RWPE2 (cell line): ENCODE measurements at places on chromosomes 11 and 22.

DNA sequence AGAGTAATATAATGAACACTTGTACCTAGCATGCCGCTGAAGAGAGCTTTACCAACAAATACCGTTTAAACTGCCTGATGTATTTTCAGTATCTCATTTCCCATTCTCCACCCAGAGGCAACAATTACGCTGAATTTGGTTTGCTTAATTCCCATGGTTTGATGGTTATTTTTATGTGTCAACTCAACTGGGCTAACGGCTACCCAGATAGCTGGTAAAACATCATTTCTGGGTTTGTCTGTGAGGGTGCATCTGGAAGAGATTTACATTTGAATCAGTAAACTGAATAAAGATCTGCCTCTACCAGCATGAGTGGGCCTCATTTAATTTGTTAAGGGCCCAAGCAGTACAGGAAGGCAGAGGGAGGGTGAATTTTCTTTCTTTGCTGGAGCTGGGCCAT lies 377.9 kb downstream of the DYNC2H1 start:
- H3K27ac ChIP-seq = no peak overlapping the region
- H3K36me3 ChIP-seq = no peaks in the 10 kb centered on the region
- no peak for DNase-seq
- no peaks in the 10 kb centered on the region for H3K27me3 ChIP-seq
- no peaks in the 10 kb centered on the region for H3K4me1 ChIP-seq
- H3K4me3 ChIP-seq = no peak overlapping the region

DNA sequence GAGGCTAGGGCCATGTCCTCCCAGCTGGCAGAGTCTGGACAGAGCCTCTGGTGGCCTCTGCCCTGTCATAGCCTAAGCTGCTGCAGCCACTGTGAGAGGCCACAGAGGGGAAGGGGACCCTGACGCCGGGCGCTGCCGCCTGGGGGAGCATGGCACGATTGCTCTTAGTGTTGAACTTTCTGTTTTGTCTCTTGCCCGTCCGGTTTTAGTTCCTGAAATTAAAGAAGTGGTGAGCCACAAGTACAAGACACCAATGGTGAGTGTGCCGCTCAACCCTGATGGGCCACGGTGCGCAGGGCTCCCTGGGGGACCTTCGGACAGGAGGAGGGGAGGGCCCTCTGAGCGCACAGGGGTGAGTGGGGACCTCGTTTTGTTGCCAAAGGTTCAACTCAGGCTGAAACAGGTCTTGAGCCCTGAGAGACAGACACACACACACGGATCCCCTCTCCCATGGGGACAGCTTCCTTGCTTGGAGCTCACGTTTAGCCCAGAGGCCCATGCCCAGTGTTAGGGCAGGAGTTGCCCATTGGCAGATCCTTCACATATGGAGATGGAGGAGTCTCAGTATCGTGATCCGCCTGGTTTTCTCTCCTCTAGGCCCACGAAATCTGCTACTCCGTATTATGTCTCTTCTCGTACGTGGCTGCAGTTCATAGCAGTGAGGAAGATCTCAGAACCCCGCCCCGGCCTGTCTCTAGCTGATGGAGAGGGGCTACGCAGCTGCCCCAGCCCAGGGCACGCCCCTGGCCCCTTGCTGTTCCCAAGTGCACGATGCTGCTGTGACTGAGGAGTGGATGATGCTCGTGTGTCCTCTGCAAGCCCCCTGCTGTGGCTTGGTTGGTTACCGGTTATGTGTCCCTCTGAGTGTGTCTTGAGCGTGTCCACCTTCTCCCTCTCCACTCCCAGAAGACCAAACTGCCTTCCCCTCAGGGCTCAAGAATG lies 23.8 kb downstream of the MYBPC3 start:
- DNase-seq = no peak
- no peaks in the 10 kb centered on the region for H3K36me3 ChIP-seq
- H3K4me3 ChIP-seq = no peak overlapping the region
- no peaks in the 10 kb centered on the region for H3K27me3 ChIP-seq
- no peak overlapping the region for H3K27ac ChIP-seq

- H3K4me3 ChIP-seq = no peak overlapping the region
- DNase-seq = no peak
- H3K27me3 ChIP-seq = no peaks in the 10 kb centered on the region
- H3K4me1 ChIP-seq = peaks cover 13% of the 10 kb centered on the region
Measured at GRCh38 chr11:110251836-110252235, 44.6 kb downstream of the RDX start.

GRCh38 chr11:20474882-20475517 lies 87.5 kb downstream of the PRMT3 start:
- no peak overlapping the region for H3K4me3 ChIP-seq
- peaks cover 13% of the 10 kb centered on the region for H3K4me1 ChIP-seq
- DNase-seq = no peak
- peak overlapping the region; percentile 16 for H3K27ac ChIP-seq
- no peaks in the 10 kb centered on the region for H3K27me3 ChIP-seq

DNA sequence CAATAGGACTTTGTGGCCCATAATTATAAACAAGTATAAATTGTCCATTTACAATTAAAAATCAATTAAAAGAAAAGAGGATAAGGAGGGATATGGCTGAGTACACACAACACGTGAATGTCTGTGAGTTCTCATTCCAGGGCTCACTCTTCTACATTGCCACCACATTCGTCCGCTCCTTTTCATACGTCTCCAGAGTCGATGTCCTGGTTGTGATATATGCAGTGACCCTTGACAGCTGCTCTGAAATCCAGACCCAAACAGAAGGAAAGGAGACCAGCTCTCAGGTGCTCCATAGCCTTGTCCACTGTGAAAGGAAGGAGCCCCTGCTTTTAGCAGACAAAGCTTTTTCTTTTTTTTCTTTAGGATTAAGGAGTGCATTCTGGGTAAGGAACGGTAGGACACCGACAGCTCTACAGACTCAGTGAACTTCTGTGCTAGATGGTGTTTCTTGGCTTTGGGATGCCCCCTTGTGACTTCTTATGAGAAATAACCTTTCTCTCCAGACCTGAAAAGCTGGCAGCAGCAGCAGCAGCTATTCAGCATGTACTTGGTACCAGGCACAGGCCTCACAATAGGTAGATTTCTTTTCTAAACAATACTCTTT lies 19.7 kb upstream of the DNAJB13 start:
- H3K4me3 ChIP-seq = no peak overlapping the region
- H3K27ac ChIP-seq = no peak overlapping the region

GRCh38 chr11:113677685-113678084 lies 28.4 kb downstream of the TMPRSS5 start:
- H3K36me3 ChIP-seq = no peaks in the 10 kb centered on the region
- DNase-seq = no peak
- H3K4me1 ChIP-seq = no peaks in the 10 kb centered on the region
- H3K27ac ChIP-seq = no peak overlapping the region
- H3K4me3 ChIP-seq = no peak overlapping the region

GRCh38 chr22:32612834-32613233 lies 138.2 kb downstream of the FBXO7 start:
- H3K27ac ChIP-seq = no peak overlapping the region
- H3K4me1 ChIP-seq = no peaks in the 10 kb centered on the region
- H3K4me3 ChIP-seq = no peak overlapping the region
- no peaks in the 10 kb centered on the region for H3K27me3 ChIP-seq
- H3K36me3 ChIP-seq = no peaks in the 10 kb centered on the region

DNA sequence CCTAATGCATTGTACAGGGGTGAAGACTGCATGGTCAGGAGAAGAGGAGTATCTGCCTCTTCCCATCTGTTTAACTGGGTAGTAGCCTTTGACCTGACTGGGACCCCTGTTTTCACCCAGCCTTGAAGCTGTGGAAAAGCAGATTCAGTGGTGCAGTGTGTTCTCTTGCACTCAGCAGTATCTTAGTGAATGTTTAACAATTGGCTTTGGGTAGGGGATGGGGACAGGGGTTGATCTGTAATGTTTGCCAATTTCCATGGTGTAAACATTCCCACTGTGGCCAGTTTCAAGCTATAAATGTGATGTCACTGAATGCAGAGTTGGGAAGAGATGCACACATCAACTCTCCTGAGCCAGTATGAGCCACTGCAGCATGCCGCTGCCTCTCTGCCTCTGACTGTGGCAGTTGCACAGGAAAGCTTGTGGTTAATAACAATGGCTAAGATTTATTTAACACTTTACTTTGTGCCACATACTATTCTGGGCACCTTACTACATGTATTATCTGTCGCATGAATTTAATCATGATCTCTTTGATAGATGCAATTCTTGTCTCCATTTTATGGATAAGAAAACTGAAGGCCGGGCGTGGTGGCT lies 15.7 kb downstream of the FJX1 start:
- H3K36me3 ChIP-seq = no peaks in the 10 kb centered on the region
- H3K27ac ChIP-seq = no peak overlapping the region
- no peak for DNase-seq

GRCh38 chr11:46719543-46720218 lies 668 bp downstream of the F2 start:
- no peaks in the 10 kb centered on the region for H3K36me3 ChIP-seq
- peaks cover 10% of the 10 kb centered on the region for H3K4me1 ChIP-seq
- no peak for DNase-seq
- no peaks in the 10 kb centered on the region for H3K27me3 ChIP-seq
- H3K4me3 ChIP-seq = no peak overlapping the region

- H3K27me3 ChIP-seq = no peaks in the 10 kb centered on the region
- no peaks in the 10 kb centered on the region for H3K4me1 ChIP-seq
- DNase-seq = no peak
- H3K36me3 ChIP-seq = no peaks in the 10 kb centered on the region
Measured at GRCh38 chr11:116086426-116086825, 582.2 kb upstream of the CADM1 start.

DNA sequence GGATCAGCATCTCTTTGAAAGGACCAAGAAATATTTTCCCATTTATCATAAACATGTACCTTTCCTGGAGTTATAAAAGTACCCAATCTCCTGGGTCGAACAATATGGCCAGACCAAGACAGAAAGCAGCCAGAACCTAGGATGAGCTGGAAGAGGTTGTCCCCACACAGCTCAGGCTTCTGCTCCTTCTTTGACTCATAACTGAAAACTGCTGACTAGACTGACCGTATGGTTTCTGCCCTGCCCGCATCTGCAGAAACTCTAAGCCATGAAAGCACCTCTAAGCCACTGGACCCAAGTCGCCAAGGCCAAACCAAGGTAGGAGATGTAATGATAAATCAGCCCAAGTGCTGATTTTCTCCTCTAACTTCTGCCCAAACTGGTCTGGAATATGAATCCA lies 129.8 kb downstream of the OPCML start:
- H3K27ac ChIP-seq = no peak overlapping the region
- no peaks in the 10 kb centered on the region for H3K36me3 ChIP-seq
- no peaks in the 10 kb centered on the region for H3K27me3 ChIP-seq

GRCh38 chr22:16917144-16918003 lies 90.6 kb downstream of the GAB4 start:
- peaks cover 6% of the 10 kb centered on the region for H3K27me3 ChIP-seq
- H3K4me1 ChIP-seq = no peaks in the 10 kb centered on the region
- H3K27ac ChIP-seq = no peak overlapping the region
- no peak for DNase-seq

GRCh38 chr11:65968600-65969482 lies 7.3 kb downstream of the SART1 start:
- no peak for DNase-seq
- H3K4me1 ChIP-seq = no peaks in the 10 kb centered on the region
- no peaks in the 10 kb centered on the region for H3K27me3 ChIP-seq
- H3K36me3 ChIP-seq = peaks cover 60% of the 10 kb centered on the region

DNA sequence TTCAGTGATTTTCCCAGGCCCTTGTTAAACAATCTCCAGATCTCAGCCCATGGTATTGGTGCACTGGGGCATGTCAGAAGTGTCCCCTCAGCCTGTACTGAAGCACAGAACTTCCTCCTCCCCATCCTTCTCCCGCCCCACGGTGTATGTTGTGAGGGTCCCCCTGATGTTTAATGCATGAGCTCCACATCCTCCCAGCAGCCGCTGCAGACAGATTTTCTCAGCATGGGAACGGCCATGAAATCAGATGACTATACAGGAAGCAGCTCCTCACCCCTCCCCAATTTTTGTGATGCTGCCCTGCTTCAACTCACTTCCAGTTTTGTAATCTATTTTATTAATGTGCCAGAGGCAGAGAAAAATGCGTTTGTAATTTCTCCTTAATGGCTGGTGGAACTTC lies 406.0 kb downstream of the MIAT start:
- peaks cover 3% of the 10 kb centered on the region for H3K27me3 ChIP-seq
- H3K27ac ChIP-seq = no peak overlapping the region
- no peaks in the 10 kb centered on the region for H3K4me1 ChIP-seq
- no peak for DNase-seq

DNA sequence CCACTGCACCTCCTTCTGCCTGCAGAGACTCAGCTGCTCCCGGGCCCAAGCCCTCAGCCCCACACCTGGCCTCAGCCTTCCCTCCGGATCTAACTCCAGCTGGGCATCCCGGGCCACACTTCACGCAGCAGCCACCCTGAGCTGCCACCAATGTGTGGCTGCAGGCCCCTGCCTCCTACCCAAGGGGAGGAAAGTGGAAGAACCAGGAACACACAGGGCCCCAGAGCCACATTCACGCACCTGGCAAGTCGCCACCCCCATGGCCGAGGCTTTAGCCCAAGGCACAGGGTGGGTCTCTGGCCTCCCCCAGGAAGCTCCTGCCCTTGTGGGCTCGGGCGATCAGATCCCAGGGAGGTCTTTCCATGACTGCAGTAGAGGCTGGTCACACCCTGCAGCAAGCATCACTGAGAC lies 345.6 kb downstream of the CTTN start:
- DNase-seq = no peak
- no peaks in the 10 kb centered on the region for H3K27me3 ChIP-seq
- H3K4me3 ChIP-seq = no peak overlapping the region
- no peaks in the 10 kb centered on the region for H3K4me1 ChIP-seq

GRCh38 chr11:130139401-130139800 lies 20.2 kb upstream of the ST14 start:
- no peaks in the 10 kb centered on the region for H3K4me1 ChIP-seq
- no peak overlapping the region for H3K27ac ChIP-seq
- no peak overlapping the region for H3K4me3 ChIP-seq
- H3K36me3 ChIP-seq = peaks cover 91% of the 10 kb centered on the region
- no peak for DNase-seq

GRCh38 chr11:129225190-129225589 lies 33.1 kb upstream of the ARHGAP32 start:
- peaks cover 4% of the 10 kb centered on the region for H3K36me3 ChIP-seq
- no peaks in the 10 kb centered on the region for H3K4me1 ChIP-seq
- DNase-seq = no peak
- H3K4me3 ChIP-seq = no peak overlapping the region
- H3K27me3 ChIP-seq = no peaks in the 10 kb centered on the region

DNA sequence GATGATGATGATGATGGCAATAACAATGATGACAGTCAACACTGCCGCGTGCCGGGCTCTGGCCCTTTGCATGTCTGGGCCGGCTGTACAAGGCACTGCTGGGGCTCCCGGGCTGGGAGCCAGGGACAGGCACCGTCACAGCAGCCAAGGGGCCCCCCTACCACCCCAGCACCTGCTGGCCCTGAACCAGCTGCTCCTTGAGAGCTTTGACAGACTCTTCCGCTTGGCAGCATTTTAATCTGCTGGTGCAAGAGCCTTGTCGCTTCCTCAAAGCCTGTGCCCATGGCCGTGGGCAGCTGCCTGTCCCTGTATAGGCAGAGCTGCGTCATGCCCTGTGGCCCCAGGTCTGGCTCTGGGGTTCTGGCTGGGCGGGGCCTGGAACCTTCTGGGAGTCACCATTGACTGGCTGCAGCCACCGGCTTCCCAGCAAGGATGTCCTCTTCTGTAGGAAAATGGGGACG lies 12.9 kb upstream of the MUC6 start:
- no peak for DNase-seq
- H3K27ac ChIP-seq = no peak overlapping the region
- H3K4me1 ChIP-seq = peaks cover 3% of the 10 kb centered on the region
- no peaks in the 10 kb centered on the region for H3K36me3 ChIP-seq
- no peaks in the 10 kb centered on the region for H3K27me3 ChIP-seq
- H3K4me3 ChIP-seq = no peak overlapping the region

GRCh38 chr11:35631891-35632290 lies 13.6 kb downstream of the FJX1 start:
- peaks cover 22% of the 10 kb centered on the region for H3K4me1 ChIP-seq
- H3K36me3 ChIP-seq = no peaks in the 10 kb centered on the region
- H3K27me3 ChIP-seq = no peaks in the 10 kb centered on the region
- H3K4me3 ChIP-seq = no peak overlapping the region
